HT1080 (cell line): ENCODE measurements at places on chromosomes 2 and 18.

DNA sequence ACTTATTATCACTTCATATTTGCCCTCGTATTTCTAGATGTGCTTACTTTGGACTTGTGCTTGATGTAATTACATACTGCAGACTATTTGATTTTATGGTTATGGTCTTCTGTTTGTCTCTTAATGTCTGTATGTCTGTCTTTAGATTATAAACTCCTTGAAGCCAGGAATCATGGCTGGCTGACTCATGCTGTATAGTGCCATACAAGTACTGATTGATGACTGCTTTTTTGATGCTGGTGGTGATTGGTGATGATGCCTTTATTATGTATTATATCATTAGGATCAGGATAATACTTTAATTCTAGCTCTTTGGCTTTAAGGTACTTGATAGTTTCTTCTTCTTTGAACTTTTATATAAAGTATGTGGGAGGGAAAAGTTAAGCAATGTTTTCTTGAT, 17.3 kb downstream of the SMCHD1 start:
- no peak for DNase-seq

DNA sequence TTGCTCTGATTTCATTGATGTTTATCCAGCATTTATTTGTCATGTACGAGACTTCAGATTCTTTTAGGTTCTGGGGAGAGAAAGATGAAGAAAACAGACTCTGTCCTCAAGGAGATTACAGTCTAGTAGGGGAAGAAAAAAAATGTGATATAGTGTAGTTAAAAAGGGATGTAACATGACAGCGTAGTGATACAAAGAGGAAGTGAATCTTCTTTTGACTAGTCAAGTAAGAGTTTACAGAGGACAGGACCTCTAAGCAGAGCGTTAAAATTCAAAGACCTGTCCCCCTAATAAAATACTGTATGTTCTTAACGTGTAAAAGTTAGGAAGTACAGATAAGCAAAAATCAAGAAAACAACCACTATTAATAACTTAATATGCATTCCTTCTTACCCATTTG, 47.7 kb downstream of the NCOA1 start:
- no peak for DNase-seq

DNA sequence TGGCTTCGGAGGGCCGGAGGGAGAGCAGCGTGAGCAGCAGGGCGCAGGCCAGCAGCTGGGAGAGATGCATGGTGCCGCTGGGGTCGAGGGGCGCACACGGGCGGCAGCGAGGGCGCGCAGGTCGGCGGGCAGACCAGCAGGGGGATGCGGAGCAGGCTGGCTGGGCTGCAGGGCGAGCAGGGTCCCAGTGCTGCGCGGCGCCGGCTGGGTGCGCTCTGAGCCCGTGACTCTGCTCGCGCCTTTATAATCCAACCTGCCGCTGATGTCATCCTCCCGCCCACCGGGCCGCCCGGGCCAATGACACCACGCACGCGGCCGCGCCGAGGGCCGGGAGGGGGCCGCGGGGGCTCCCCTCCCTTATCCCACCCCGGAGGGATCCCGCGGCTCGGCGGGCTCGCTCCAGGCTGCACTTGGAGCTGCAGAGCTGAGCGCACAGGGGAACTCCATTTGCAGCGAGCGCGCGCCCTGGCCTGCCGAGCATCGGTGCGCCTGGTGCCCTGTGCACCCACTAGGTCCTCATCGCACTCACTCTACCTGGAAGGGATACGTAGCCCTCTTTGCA, at the start of gene NPPC:
TSS of gene NPPC (minus strand) at position 217 of the 562 bp plus-strand sequence. CDS start at position 70, 147 bp downstream.
- DNase-seq = peak; percentile 59

DNA sequence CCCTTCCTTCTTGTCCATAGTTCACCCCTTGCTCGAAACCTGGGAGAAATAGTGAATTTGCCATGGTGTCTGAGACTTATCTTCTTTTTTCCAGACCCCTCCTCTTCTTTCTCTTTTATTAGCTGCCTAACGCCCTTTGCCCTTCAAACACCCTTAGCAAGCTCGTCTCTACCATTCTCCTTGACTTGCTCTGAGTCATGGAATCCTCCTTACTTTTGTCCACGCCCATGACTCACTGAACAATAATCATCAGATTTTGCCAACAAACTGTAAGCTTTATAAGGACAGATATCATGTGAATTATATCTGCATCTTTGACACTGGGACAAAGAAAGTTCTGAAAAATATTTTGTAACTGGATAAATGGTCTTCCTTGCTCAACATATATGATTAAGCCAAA, 67.1 kb upstream of the CNTNAP5 start:
- peak; percentile 75 for DNase-seq

DNA sequence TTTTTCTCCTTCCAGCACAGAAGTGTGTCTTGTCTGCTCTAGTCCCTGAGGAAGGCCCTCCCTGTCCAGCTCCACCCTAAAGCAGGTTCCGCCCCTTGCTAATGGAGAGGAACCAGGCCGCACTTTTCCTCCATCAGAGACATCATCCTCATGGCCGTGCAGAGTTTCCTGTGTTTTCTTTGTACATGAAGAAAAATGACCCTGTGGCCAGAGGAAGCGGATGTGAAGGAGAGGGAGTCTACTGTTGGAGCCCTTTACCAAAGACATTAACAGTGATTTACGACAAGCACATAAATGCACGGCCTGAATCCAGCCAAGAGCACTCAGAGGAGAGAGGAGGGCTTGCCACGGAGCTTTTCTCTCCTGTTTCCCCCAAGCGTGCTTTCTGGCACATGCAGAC, 109.5 kb downstream of the RNF144A start:
- DNase-seq = no peak

- peak; percentile 90 for DNase-seq
These were observed 36.3 kb downstream of the MOGAT1 start for GRCh38 chr2:222707689-222708273.

GRCh38 chr2:129366263-129366662, 613.2 kb upstream of the RAB6C start:
- no peak for DNase-seq

GRCh38 chr2:43877782-43878464, 39.2 kb downstream of the ABCG8 start:
- DNase-seq = peak; percentile 48
